ENCODE measurements at places on chromosomes 5 and 9.

DNA sequence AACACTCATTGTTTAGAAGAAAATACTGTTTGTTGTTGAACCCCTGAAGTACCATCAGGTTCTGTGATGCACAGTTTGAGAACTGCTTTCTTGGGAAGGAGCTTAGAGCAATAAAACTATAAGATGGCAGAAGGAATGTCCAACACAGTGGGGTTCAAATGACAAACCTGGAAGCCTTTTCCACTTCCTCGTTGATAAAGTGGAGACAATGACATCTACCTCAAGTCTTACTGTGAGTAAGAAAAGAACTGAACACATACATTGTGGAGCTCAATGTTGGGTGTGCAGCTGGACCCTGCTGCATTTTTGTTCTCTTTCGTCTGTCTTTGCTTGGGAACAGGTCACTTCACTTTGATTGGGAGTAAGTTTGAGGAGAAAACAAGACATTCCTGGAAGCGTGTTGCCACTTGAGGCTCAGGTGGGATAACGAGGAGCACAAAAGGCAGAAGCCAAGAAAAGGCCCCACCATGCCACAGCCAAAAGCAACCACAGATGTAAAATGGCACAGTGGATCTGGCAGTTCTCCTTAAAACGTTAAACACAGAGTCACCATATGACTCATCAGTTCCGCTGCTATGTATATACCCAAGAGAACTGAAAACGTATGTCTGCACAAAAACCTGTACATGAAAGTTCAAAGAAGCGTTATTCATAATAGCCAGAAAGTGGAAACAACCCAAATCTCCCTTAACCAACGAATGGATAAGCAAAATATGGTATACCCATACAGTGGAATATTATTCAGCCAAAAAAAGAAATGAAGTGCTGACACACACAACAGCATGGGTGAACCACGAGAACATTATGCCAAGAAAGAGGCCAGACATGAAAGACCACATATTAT lies 42.9 kb upstream of the SUB1 start:
- DNase-seq, result peak; percentile 97
- H3K4me1 ChIP-seq, result peaks cover 55% of the 10 kb centered on the region
- H3K4me3 ChIP-seq, result peak overlapping the region; percentile 12
- peak overlapping the region; percentile 96 for H3K27ac ChIP-seq

GRCh38 chr9:111961575-111961974 lies 65.0 kb downstream of the UGCG start:
- H3K36me3 ChIP-seq, result no peaks in the 10 kb centered on the region
- no peak overlapping the region for H3K27ac ChIP-seq
- DNase-seq, result no peak
- H3K4me3 ChIP-seq, result no peak overlapping the region
- H3K4me1 ChIP-seq, result peaks cover 21% of the 10 kb centered on the region
- H3K27me3 ChIP-seq, result no peaks in the 10 kb centered on the region

- H3K4me3 ChIP-seq, result no peak overlapping the region
- no peaks in the 10 kb centered on the region for H3K36me3 ChIP-seq
- H3K27ac ChIP-seq, result no peak overlapping the region
- no peaks in the 10 kb centered on the region for H3K27me3 ChIP-seq
- DNase-seq, result no peak
Measured at GRCh38 chr5:16886366-16886736, 49.7 kb downstream of the MYO10 start.

GRCh38 chr9:5388026-5388819 lies 48.5 kb upstream of the RLN1 start:
- DNase-seq, result no peak
- H3K27me3 ChIP-seq, result no peaks in the 10 kb centered on the region

- no peak overlapping the region for H3K4me3 ChIP-seq
- no peaks in the 10 kb centered on the region for H3K36me3 ChIP-seq
- no peak overlapping the region for H3K27ac ChIP-seq
- H3K4me1 ChIP-seq, result no peaks in the 10 kb centered on the region
Measured at GRCh38 chr9:18717759-18718158, 243.8 kb downstream of the ADAMTSL1 start.

DNA sequence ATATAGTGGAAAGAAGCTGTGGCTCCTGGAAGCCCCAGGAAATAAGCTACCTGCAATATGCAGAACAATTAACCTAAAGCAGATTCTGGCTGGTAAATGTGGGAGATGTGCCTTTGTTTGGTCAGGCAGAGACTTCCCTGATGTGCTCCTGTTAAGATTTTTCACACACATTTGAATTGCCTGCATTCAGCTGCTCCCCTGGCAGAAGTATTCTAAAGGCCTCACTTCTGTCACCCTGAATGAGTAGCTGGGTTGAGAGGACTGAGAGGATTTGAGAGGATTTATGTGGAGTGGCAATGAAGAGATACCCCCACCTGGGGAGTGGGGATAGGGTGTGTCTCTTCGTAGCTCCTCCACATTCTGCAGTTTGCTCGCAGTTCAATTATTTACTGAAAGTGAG lies 130.5 kb downstream of the ST8SIA4 start:
- no peaks in the 10 kb centered on the region for H3K27me3 ChIP-seq
- H3K36me3 ChIP-seq, result no peaks in the 10 kb centered on the region
- H3K4me1 ChIP-seq, result peaks cover 10% of the 10 kb centered on the region
- no peak overlapping the region for H3K4me3 ChIP-seq
- H3K27ac ChIP-seq, result no peak overlapping the region

DNA sequence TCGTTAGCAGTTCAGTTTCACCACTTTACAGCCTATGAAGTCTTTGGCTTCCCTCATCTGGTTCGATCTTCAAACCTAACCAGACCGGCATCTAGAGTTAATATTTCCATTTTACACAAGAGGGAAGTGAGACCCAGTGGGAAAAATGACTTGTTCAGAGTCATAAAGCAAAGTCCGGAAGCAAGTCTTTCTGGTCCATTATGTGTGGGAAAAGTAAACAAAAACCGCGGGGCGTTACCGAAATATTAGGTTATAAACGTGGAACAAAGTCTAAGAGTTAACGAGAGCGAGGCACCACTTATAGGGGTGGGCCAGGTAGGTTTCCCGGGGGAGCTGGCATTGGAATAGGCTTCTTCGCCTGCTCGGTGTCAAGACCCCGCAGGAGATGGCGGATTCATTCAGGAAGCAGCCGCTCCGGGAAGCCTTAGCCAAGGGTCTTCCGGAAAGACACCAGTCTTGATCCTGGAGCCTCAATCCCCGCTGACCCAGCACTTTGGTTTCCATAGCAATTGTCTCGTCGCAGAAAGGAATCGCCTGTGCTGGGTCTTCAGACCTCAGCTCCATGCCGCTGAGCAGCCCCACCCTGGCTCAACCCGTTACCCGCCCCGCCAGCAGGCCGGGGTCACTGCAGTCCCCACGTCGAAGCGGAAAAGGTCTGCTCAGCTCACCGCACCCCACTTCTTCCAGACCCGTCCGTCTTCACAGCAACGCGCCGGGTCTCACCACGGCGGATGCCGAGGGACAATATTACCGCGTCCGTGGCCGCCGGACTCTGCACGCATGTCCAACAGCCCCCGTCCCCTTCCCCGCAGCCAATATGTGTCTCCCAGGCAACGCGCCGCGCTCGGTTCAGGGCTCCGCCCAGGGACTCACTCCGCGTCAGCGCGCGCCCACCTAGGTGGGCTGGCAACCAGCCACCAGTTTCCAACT lies at the start of gene C5orf52:
Gene C5orf52, plus strand, starts transcription at position 872 of the 930 bp plus-strand sequence. CDS start 82 bp downstream, outside the sequence.
- no peak within 1 kb of the TSS for H3K27ac ChIP-seq
- H3K27me3 ChIP-seq, result no peaks in the 10 kb centered on the region
- peak within 1 kb of the TSS; percentile 68 for H3K4me3 ChIP-seq
- DNase-seq, result peak; percentile 23
- peaks cover 5% of the 10 kb centered on the region for H3K4me1 ChIP-seq

DNA sequence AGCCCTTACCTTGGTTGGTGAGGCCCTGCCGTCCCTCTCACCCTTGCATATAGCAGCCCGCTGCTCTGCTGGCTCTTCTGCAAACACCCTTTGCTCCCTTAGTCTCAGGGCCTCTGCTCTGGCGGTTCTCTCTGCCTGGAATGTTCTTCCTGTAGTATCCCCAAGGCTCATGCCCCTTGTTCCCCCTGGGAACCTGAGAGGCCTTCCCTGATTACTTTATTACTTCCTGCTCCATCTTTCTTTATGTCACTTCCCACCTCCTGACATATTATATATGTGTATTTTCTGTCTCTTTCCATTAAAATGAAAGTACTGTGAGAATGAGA lies 73.9 kb upstream of the SPRY4 start:
- DNase-seq, result no peak
- no peaks in the 10 kb centered on the region for H3K27me3 ChIP-seq
- H3K27ac ChIP-seq, result no peak overlapping the region

DNA sequence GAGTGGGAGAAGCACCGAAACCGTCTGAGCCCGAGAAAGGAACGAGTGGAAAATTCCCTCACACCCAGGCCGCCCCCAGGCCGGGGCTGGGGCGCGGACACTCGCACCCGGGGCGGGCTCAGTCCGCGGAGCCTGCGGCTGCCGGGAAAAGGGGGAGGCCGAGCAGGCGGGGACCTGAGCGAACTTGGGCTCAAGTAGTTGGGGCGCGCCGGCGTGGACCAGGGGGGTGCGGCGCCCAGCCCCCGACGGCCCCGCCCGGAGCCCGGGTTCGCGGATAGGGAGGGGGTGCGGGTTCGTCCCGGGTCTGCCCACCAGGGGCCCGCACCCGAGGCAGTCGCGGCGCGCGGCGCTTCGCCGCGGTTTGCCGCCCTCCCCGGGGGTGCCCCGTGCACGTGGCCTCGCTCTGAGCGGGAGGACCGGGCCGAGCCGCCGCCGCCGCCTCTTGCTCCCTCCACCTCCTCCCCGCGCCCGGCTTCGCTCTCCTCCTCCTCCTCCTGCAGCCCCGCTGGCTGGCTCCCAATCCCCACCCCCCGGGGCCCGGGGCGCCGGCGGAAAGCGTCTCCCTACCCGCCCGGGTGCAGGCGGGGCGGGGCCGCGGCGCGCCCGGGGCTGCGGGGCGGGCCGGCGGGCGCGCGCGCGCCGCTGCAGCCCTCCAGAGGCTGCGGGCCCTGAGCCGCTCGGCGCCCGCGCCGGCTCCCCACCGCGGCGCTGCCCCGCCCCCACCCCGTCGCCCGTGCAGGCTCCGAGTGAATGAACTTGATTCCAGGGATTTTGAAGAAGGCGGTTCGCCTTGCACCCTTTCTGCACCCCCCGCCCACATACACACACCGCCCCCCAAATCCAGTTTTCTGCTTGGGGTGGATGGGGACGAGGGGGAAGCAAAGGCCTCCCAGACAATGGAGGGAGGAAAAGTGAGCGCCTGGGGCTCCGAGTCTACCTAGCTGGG lies 1.3 kb upstream of the NFIB start:
- DNase-seq, result no peak
- peaks cover 5% of the 10 kb centered on the region for H3K27me3 ChIP-seq
- no peaks in the 10 kb centered on the region for H3K36me3 ChIP-seq
- peaks cover 5% of the 10 kb centered on the region for H3K4me1 ChIP-seq
- H3K4me3 ChIP-seq, result peak overlapping the region; percentile 16

DNA sequence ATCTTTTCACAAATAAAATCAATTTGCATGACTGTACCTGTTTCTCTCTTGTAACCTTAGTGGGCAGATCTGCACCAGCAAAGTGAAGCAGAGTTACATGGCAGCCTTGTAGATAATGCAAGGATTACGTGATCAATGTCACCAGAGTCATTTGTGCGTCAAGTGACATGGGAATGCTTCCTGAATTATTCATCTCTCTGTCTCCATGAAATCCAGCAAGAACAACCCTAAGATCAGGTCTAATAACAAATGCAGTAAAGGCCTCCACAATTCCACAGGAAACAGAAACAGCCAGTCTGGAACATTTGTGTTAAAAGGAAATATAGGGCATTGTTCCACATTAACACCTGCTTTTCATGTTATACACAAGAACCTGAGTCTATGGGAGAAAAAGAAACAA lies 7.8 kb downstream of the GZMA start:
- H3K36me3 ChIP-seq, result no peaks in the 10 kb centered on the region
- no peaks in the 10 kb centered on the region for H3K27me3 ChIP-seq
- no peak overlapping the region for H3K4me3 ChIP-seq
- H3K4me1 ChIP-seq, result no peaks in the 10 kb centered on the region

DNA sequence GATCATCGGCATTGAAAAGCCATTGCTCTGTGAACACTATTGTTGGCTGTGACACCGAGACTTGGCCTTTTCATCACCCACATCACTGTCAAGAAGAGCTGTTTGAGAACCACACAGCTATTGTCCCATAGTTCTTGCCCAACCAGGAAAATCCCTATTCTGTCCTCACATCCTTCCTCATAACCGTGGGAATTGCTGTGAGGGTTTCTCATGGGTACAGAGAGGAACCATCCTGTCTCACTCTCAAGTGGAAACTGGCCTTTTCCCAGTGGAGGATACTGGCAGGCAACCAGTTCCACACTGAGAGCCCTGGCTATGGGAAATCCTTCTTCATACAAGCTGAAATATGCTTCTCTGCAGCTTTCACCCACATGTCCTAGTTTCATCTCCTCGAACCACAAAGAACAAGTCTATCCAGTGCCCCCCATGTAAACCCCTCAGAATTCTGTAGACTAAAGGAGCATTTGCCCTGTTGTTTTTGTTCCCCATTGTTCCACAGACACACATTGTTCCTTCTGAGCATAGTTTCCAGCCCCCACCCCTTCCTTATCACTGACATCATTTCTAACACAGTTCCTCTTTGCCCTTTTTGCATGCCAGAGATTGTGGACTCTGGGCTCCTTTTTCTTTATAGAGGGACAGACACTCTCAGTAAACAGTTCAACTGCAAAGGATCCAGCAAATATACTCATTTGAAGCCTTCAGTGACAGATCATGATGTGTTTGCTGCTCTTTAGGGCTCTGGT lies 57.8 kb upstream of the C5orf46 start:
- DNase-seq, result no peak
- H3K4me1 ChIP-seq, result no peaks in the 10 kb centered on the region
- no peaks in the 10 kb centered on the region for H3K27me3 ChIP-seq

GRCh38 chr5:59652449-59652848 lies 241.1 kb downstream of the PDE4D start:
- no peaks in the 10 kb centered on the region for H3K27me3 ChIP-seq
- H3K4me3 ChIP-seq, result no peak overlapping the region
- no peaks in the 10 kb centered on the region for H3K36me3 ChIP-seq
- H3K27ac ChIP-seq, result no peak overlapping the region

DNA sequence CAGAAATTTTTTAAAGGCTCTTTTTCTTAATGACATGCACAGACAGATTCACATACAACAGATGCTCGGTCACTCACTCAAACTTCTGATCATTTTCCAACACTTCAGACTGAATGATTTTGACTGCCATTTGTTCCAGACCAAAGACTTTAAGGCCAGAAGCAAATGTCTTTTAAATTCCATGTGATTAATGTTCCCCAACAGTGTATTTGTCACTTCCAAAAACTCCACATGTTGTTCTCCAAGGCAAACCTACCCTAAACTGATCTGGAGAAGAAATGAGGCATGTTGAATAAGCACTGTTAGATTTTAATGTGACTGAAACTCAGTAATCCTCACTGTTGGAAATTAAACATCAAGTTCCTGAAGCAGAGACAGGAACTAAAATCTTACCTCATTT lies 366.7 kb downstream of the GABRG2 start:
- no peak for DNase-seq
- H3K36me3 ChIP-seq, result no peaks in the 10 kb centered on the region
- no peak overlapping the region for H3K4me3 ChIP-seq
- H3K27me3 ChIP-seq, result no peaks in the 10 kb centered on the region
- no peak overlapping the region for H3K27ac ChIP-seq
- no peaks in the 10 kb centered on the region for H3K4me1 ChIP-seq

- no peak for DNase-seq
- no peaks in the 10 kb centered on the region for H3K27me3 ChIP-seq
- H3K27ac ChIP-seq, result no peak overlapping the region
- H3K4me1 ChIP-seq, result peaks cover 34% of the 10 kb centered on the region
- peaks cover 48% of the 10 kb centered on the region for H3K36me3 ChIP-seq
Measured at GRCh38 chr5:132485641-132486317, 4.8 kb downstream of the IRF1 start.

GRCh38 chr9:76198336-76198735 lies 195.9 kb downstream of the RFK start:
- no peak overlapping the region for H3K4me3 ChIP-seq
- no peak for DNase-seq
- H3K27me3 ChIP-seq, result no peaks in the 10 kb centered on the region
- no peaks in the 10 kb centered on the region for H3K4me1 ChIP-seq
